ENCODE measurements at places on chromosomes 7 and 10. TPM values are rescaled to one million over a fixed set of nuclear protein-coding genes. Genes with fewer than 3 reads are reported as not detected.

DNA sequence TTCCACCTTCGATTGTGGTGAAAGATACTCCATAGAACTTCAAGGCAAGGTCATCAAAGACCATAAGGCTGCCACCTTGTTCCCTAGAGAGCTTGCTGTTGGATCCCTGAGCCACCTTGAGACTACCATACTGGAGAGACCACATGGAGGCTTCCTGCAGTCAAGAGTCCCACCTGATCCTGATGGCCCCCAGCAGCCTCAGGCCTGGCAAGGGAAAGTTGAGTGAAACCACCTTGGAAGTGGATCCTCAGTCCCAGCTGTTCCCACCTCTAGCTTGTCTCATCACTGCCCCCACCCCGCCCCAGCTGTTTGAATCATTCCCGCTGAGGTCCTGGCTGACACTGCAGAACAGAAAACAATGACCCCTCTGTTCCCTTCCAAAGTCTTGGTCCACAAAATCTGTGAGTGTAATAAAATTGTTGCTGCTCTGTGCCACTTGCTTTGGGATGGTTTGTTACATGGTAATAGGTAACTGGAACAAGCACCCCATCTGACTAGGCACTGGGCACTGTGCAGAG lies 32.0 kb downstream of the PRLHR start:
- DNase-seq = no peak

DNA sequence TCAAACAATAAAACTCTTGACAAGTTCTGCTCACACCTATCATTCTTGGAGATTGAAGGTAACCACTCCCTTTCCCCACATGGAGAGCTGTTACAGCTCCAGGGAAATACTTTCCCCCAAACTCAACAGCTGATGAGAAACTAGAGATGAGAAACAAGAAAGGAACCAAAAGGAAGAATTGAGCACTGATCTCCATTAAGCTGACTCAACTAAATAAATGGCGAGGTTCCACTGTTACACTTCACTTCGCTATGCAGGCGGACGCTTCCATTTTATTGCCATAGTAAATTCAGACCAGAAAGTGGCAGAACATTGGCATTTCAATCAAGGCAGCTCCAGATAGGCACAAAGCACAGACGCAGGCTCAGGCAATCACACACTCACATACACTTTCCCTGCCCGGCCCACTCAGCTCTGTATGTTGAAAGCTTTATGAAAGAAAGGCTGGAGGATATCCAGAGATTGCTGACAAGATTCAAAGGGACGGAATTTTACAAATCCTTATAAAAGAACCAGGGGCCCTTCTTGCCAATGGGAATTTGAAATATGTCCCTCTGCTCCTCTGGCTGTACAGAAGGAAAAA lies 11.5 kb upstream of the YAE1 start:
- DNase-seq = no peak

GRCh38 chr10:74901867-74902450 lies 75.6 kb downstream of the KAT6B start:
- DNase-seq = no peak

GRCh38 chr7:105530126-105530525 lies 1.9 kb upstream of the RINT1 start:
- DNase-seq = no peak

WIPF3 gene
- 5.6 TPM for total RNA-seq

DNA sequence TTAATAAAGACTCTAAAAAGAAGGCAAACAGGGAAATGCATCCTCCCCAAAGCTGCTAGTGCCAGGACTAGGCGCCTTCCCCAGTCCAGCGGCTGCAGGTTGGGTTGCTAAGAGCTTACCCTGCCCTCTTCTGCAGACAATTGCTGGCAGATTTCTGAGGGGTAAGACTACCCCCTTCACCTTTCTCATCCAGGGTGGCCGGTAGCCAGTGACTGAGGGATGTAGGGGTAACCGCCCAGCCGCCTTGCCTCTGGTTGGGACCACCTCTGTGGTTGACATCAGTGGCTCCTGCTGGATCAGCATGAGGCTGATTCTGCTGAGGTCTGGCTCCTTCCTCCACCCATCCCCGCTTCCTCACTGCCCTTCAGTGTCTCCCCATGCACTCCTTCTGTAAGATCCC lies 71.2 kb downstream of the ADCYAP1R1 start:
- no peak for DNase-seq

GRCh38 chr7:24820730-24821044 lies 63.4 kb upstream of the GSDME start:
- no peak for DNase-seq

DNA sequence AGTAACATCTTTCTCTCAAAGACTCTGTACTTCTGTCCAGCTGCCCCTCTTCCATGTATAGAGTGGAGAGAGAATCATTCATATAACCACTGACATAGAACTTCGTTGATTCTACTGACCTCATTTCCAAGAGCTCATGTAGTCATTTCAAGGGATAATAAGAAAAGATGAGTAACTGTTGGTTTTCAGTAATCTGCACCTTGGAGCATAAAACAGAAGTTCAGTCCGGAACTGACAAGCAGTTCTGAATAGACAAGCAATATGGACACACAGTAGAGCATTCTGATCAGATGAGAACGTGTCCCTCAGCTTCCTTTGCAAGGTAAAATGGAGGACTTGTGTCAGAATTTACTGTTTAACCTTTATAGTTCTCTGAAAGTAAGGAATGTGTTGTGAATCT lies 847.1 kb downstream of the REEP3 start:
- DNase-seq = no peak

DNA sequence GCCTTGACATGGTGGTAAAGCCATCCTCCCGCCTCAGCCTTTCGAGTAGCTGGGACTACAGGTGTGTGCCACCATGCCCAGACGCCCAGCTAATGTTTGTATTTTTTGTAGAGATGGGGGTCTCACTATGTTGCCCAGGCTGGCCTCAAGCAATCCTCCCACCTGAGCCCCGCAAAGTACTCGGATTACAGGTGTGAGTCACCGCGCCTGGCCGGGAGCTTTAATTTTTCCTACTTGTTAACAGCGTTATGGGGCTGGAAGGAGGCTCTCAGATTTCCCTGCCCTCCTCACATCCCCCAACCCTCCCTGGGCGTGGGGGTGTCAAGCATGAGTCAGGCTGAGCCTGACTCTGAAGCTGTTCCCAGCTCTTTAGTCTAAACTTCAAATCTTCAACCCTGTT lies 8.3 kb downstream of the ALKBH4 start:
- DNase-seq = peak; percentile 26

ANXA8L1 gene
- total RNA-seq = not detected

GRCh38 chr7:107474104-107474521 lies 4.3 kb downstream of the GPR22 start:
- DNase-seq = no peak

- DNase-seq = no peak
Observed at GRCh38 chr7:100588438-100588837, 2.3 kb downstream of the FBXO24 start.

- DNase-seq = no peak
Observed at GRCh38 chr7:46197785-46198540, 276.9 kb upstream of the IGFBP3 start.

GRCh38 chr10:113356794-113357680 lies 195.8 kb upstream of the HABP2 start:
- DNase-seq = no peak

DNA sequence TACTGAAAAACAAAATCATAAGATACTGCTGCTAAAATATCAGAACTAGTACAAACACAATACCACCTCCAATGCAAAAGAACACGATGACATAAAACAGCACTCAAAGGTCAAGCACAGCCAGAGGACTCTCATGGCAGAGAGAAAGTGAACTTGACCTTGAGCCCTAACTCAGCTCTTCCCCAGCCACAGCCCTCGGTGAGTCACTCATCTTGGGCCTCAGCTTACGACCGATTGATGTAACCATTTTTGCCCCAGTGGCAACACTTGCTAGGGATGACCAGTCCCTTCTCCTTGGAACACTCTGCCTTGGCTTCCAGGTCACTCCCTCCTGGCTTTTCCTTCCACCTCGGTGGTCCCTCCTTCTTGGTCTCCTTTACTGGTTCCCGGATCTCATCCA lies 77.8 kb downstream of the JAZF1 start:
- no peak for DNase-seq

ABCB1 gene
- 14.7 TPM for total RNA-seq

GRCh38 chr7:1856161-1856887 lies 186.2 kb downstream of the ELFN1 start:
- DNase-seq = no peak

EPC1 gene
- 99.4 TPM for total RNA-seq

- DNase-seq = no peak
Observed at GRCh38 chr10:7157091-7157490, 253.7 kb downstream of the SFMBT2 start.

DNA sequence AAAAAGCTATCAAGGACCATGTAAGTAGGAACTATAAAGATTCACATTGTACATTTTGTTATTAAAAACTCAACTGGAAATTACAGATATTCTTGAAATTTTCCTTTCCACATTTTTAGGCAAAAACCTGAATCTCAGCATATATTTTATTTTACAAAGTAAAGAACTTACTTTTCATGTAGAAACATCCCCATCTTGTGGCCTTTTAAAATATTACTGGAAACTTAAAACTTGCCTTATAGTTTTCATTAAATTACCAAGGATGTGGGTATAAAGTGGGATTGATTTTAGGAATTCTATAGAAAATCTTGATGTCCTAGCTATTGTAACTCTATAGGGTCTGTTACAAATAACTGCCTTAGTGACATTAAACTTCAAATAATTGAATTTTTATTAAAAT lies 10.6 kb downstream of the DBF4 start:
- no peak for DNase-seq

EN2 gene
- total RNA-seq = not detected

CDHR3 gene
- 16.1 TPM for total RNA-seq

DNA sequence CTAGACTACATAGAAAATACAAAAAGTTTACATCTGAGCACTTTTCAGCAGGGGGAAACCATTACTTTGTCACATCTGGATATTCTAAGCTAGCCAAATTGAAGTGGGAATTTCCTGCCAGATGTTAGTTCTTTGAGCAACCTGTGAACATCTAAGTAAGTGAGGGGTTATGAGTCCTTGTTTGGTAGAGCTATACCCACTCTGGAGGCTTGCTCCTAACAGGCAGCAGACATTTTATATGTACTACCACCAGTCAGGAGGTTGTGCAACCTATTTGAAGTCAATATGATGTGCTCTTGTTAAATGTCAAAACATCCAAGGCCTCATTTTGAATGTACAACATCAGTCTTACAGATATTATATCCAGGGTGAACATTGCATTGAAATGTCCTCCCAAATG lies 143.3 kb upstream of the KAT6B start:
- no peak for DNase-seq

GRCh38 chr7:27109466-27110185 lies 7.1 kb upstream of the HOXA2 start:
- DNase-seq = no peak

RELN gene
- total RNA-seq = 34.2 TPM

TMEM26 gene
- 0.47 TPM for total RNA-seq

- peak; percentile 36 for DNase-seq
Observed at GRCh38 chr7:33905389-33906032, at the start of gene BMPER. Gene BMPER, plus strand, starts transcription at chr7:33905539. Its CDS starts 75 bp downstream, at chr7:33905614.

DNA sequence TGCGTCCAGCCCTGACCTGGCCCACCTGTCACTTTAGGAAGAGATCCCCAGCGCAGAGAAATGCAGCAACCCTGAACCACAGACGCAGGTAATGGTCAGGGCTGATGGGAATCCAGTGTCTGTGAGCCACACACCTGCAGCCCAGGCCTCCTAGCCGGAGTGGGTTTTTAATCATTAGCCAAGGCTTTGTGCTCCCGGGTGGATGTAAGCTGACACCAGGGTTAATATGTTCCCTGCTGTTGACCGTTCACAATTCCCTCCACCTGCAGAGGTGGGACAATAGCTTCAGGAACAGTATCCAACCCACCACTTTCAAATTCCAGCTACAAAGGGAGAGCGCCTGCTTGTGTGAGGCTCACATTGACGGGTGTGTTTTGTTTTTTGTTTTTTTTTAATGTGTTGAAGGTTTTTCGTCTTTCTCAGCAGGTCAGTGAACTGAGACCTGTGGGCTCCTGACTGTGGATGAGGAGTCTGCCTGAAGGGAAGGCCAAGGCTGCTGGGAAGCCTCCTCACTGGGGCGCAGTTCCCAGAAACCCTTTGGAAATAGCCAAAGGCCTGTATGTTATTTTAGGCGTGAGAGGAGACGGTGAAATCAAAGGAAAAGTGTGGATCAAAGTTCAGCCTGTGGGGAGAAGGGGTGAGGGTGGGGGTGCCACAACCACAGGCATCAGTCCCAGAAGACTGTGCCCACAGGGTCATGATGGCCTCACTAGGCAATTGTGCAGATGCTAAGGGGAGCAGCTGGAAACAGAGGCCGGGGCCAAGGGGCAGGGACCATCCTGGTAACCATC lies 111.1 kb downstream of the TNS3 start:
- DNase-seq = no peak

FAM171A1 gene
- total RNA-seq = 31.2 TPM

NXPH1 gene
- total RNA-seq = 47.4 TPM

DNA sequence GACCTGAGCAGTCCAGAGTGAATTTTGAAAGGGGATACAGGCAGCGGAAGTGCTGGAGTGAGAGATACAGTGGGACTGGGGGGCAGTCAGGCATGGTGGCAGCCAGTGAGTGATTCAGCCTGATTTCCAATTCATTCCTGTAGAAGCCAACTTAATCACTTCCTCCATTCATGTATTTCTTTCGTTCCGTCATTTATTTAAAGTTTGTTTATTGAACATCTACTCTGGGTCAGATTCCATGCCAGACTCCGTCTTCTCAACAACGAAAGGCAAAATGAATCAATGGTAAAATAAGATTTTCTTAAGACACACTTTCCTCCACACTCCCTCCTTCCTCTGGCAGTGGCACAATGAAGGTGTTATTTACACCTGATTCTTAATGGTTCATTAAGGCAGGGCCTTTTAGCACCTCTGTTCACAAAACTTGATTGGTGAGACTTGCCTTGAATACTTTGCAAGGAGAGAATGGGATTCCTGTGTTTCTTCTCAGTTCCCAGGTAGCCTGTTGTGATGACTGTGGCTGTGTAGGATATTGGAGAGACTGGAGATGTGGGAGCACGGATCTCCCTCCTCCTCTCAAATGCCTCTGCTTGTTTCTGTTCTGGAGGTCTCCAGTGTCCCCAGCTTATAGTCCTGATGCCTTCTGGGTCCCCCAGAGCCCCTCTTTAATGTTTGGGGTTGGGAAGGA lies 27.9 kb downstream of the ADCYAP1R1 start:
- no peak for DNase-seq

- no peak for DNase-seq
Observed at GRCh38 chr7:37286454-37286832, 162.2 kb downstream of the ELMO1 start.

- no peak for DNase-seq
Observed at GRCh38 chr7:112405286-112405685, 45.0 kb upstream of the IFRD1 start.

- no peak for DNase-seq
Observed at GRCh38 chr7:128408709-128409595, 830 bp downstream of the IMPDH1 start.

DNA sequence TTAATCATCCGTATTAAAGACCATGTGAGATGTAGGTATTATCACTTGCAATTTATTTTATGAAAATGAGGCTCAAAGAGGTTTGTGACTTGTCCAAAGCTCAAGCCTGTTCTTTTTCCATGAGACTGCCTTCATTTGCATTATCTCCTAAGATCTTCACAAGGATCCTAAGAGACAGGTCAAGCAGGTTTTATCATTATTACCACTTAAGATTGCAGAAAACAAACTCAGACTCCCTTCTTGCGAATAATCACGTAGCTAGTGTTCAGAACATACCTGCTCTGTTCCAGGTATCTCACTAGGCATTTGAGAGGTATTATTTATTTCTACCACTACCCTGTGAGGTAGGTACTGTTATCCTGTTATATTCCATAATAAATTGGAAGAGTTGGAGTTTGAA lies 64.8 kb downstream of the ZNRF2 start:
- no peak for DNase-seq
